ENCODE measurements at places on chromosomes 2 and 18.

DNA sequence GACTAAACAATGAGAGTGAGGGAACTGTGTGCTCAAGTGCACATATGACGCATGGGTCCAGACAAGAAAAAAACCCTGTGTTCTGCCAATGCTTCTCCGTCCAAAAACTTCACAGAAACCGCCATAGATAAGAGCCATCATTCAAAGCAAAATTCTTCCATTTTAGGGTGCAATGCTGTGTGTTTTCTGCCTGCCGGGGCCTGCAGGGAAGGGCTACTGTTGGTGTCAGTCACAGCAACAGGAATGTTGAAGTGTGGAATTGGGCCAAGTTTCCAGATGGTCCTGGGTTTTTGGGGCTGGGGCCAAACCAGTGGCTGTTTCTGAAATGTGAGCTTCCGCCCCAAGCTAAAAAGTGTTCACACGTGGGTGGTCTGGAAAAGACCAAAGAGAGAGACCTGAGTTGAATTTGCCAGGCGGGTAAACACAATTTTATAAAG lies 677 bp upstream of the MC2R start:
- DNase-seq: no peak

DNA sequence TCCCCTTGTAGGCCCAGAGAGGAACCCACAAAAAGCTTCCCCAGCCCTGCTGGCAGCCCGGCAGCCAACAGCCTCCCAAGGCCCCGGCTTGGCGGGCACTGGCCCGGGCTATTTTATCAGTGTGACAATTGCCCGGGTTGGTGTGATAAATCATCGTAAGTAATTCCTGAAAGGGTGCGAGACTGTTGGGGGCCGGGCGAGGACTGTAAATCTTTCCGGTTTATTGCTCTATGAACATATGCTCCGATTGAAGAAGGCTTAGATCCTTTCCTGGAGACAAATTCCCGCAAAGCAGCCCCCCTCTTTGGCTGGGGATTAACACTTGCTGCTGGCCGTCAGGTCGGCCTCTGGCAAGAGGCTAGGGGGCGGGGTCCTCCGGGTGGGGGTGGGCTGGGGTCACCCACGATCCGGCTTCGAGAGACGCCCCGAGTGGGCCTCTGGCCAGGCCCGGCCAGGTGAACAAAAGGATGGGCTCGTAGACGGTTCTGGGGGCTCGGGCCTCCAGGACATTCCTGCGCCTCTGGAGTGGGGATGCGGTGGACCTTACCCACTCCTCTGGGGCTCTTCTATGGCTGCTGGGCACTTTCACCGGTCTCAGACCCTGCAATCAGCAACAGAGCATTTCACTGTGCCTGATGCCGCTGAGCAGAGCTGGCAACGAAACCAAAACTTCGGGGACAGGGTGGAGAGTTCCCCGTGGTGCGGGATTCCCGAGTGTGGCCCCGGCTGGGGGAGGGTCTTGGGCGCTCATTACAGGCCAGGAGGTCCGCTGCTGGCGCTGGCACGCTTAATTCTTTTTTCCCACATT lies 2.0 kb downstream of the HOXD3 start:
- no peak for DNase-seq

DNA sequence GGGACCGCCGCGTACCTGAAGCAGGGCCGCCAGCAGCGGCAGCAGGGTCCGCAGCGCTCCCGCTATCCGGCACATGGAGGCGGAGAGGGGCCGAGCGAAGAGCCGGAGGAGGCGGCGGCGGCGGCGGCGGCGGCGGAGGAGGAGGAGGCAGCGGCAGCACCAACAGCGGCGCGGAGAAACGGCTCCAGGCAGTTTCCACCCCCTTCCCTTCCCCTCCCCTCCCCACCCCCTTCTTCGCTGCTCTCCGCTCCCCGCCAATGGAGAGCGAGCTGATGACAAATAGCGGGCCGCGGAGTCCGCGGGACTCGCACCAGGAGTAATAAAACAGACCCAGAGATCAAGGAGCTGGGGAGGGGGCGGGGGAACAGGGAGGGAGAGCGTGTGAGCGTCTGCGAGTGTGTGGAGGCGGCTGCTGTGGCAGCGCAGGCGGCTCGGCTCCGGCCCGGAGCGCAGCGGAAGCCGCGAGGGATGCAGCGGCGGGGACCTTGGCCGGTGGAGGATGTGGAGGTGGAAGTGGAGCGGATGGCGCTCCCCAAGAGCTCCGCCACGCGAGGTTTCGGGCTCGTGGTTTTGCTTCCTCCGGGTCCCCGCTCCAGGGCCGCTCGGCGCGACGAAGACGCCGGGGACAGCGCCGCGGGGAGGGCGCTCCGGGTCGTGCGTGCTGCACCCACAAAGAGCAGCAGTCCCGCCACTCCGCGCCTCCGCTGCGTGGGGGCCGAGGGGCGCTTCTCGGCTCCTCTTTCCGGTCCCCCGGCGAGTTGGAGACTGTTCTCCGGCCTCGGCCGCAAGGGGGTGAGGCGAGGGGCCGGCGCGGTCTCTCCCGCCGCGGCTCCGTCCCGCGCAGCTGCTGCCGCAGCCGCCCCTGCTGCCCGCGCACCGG lies at the start of gene CDH2:
Gene CDH2, minus strand, starts transcription at position 183 of the 880 bp plus-strand sequence. Its CDS starts 108 bp downstream, at position 75.
- peak; percentile 66 for DNase-seq

DNA sequence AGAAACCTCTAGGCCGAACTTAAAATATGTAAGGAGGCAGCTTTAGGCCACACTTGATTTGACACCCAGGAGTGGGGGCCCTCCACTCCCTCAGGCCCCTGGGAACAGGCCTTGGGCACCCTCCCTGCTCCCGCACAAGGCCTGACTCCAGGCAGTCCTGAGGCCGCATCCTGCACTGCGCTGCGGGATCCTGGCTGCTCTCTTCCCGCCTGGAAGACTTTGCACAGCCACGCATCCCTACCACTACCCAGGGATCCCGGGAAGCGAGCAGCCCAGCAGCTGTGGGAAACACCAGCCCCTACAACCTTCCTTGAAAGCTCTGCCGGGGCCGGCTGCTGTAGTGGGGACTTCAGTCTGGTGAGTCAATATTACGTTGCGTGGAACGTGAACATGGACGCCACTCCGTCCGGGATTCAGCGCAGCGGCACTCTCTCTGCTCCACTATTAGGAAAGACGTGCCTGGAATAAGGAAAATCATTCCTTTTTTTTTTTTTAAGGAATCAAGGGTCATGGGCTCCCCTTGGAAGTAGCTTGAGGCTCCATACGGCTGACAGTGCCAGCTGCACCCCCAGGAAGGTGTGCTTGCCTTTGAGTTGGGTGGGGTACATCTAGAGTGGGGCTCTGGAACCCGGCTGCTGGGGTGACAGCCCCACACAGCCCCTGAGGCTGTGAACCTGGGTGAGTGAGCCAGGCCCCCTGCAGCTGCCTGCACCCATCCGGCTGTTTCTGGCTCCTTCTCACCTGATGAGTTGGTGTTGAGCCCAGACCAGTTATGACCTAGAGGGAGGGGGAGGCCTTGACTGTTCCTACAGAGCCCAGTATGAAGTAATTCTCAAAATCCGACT lies 119.2 kb upstream of the TMEM18 start:
- DNase-seq: no peak

GRCh38 chr2:52383541-52383940 lies 1351.6 kb upstream of the NRXN1 start:
- no peak for DNase-seq

DNA sequence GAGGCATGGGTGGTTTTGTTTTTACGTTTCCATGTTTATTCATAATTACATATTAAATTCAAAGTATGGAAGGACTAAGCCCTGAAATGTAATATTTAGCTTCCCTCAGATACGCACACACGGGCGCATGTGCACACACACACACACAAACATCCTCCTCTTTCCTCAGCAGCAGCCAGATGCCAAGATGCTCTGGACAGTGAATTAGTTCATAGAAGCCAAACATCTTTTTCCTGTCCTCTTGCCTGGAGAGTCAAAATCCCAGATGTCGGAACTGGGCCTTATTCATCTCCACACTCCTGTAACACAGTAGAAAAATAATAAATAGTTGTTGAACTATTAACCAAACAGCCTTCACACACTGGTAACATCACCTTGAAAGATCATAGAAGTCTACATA lies 273.1 kb downstream of the SP3 start:
- no peak for DNase-seq

GRCh38 chr2:138125306-138126288 lies 161.3 kb downstream of the HNMT start:
- DNase-seq: no peak

DNA sequence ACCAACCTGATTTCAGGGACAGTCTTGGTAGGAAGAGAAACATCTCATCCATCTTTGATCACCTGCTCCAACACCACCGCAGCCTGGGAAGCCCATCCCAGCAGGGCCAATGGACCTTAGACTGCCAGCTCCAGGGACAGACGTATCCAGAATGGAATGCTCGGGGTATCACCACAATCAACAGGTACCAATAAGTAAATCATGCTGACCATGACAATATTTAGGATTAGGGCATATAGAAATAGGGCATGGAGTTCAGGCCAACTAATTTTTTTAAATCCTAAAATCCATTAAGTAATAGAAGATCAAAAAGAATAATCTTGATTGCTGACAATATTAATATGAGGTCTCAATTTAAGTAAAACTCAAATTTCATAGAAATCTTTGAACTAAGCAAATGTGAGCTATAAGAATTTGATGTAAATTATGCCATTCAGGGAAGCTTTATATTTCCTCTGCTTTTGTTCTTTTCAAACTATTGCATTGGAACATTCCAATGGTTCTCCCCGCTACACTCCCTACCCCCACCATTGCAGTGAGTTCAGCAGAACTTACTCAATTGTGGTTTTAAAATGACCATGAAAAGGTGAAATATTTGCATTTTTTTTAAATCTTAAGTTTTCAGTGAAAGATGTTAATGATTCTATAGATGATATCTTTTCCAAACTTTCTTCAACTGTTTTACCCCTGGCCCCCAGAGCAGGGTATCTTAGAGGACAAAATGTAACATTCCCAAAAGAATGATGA lies 138.6 kb downstream of the DNER start:
- no peak for DNase-seq

DNA sequence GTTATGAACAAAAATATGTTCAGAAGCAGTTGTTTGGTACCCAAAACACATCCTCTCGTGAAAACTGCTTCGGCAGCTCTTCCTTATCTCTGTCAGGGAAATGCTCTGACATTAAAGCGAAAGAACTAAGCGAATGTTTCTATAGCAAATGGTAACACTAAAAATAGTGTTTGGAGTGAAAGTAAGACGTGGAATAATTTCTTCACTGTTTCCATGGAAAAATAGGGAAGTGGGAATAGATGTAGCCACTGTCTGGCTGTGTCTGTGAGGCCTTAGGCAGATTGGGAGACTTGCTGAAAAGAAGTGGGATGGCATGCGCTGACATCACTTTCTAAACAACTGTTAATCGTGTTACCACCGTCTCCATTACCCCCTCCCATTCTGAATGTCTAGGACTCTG lies 11.5 kb upstream of the CRACDL start:
- DNase-seq: no peak

DNA sequence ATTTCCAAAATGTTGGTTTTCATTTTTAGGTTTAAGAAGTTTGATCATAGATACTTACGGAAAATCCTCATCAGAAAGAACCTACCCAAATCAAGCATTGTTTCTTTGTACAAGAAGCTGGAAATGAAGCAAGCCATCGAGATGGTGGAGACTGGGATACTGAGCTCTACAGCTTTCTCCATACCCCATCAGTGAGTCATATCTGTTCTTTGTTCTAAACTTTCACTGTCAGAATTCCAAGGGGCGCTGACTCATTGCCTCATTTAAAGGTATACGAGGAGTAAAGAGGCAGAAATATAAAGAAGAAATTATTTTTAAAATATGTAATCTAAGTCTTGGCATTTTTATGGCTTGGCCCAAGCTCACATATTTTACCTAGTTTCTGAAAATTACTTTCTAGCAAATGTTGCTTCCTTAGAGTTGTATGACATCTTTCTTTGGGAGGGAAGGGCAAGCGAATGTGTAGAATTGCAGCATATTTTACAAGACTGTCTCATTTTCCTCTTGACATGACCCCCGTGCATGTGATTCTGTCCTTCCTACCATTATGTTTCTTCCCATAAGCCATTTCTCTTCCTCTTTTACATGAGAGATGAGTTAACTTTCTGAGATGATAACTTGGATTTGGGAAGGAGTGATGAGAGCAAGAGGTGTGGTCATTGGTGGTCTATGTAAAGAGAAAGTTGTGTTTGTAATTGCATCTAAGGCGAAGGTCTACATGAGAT lies 41.2 kb downstream of the SLC9A4 start:
- no peak for DNase-seq

GRCh38 chr2:228509021-228509420 lies 327.5 kb upstream of the SPHKAP start:
- no peak for DNase-seq

DNA sequence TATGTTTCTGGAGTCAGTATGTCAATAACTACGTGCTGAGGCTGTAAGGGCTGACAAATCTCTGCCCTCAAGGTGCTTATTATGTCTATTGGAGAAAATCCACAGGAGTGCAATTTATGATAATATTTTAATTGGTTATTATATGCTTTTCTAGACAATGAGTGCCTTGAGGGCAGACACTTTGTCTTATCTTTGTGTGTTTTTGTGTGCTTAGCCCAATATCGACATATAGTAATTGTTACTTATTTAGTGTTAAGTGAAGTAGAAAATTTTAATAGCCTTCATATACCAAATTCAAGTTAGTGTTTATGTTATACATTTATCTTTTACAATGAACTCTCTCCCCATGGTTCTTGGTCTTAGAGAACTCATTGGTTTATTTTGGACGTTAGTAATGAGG lies 118.9 kb downstream of the WDR7 start:
- DNase-seq: no peak

GRCh38 chr2:229578052-229578846 lies 136.1 kb downstream of the DNER start:
- DNase-seq: no peak

DNA sequence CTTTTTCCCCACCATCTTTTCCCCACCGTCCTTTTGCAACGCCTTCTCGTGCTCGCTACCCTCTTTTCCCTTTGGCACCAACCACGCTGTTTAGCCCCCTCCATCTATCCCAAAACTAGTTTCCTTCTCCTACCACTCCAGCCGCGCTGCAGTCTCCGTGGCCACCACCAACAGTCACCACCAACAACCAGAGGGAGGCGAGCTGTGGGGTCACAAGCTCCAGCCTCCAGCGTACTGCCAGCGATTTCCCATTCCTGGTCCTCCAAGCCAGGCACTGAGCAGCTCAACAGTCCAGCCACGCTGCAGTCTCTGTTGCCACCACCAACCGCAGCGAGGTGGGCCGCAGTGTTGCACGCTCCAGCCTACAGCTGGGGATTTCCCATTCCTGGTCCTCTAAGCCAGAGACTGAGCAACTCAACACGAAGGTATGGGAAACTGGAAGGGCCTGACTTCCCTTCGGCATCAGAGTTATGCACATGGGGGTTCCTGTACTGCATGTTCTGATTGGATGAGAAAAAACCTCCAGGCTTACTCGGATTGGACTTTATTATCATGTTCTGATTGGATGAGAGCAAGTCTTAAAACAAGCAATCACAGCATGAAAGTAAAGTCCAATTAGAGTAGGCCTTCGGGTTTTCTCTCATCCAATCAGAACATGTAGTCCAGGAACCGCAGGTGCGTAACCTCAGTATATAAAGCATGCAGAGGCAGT lies 42.3 kb upstream of the IMP4 start:
- no peak for DNase-seq

GRCh38 chr2:225493420-225494099 lies 94.0 kb downstream of the NYAP2 start:
- no peak for DNase-seq
